A172 (cell line): ENCODE measurements at places on chromosomes 5 and 9. TPM values are rescaled to one million over a fixed set of nuclear protein-coding genes. Genes with fewer than 3 reads are reported as not detected.

GRCh38 chr5:132841305-132841704 lies 10.9 kb upstream of the SHROOM1 start:
- DNase-seq, result peak; percentile 24

DNA sequence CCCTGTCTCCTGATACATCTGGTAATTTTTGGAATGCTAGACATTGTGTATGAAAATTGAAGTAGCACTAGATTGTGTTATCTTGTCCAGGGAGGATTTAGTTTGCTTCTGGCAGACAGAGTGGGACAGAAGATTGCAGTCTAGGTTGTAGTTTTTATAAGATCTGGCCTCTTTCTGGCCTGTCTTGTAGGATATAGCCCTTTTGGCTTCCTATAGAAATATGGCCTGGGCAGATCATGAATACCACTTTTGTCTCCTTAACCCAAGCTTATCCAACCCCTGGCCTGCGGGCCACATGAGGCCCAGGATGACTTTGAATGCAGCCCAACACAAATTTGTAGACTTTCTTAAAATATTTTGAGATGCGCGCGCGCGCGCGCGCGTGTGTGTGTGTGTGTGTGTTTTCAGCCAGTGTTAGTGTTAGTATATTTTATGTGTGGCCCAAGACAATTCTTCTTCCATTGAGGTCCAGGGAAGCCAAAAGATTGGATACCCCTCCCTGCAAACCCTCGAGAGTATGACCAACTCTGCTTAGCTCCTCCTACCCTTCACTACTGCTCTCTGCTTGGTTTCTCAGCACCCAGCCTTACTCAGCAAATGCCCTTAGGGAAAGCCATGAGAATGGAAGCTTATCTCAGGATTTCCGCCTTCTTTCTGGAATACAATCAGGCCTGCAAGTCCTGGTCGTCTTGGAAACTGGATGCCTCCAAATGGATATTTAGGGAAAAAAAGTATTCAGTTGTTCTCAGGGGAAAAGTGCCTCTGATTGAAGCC lies 26.5 kb downstream of the ANKRD33B start:
- peak; percentile 82 for DNase-seq

- no peak for DNase-seq
Observed at GRCh38 chr5:23025629-23026233, 172.6 kb upstream of the CDH12 start.

- peak; percentile 41 for DNase-seq
Observed at GRCh38 chr5:79845448-79846197, 145.4 kb downstream of the MTX3 start.

SPINK5 gene
- 0.34 and 1.1 TPM in 2 replicates for total RNA-seq

DNA sequence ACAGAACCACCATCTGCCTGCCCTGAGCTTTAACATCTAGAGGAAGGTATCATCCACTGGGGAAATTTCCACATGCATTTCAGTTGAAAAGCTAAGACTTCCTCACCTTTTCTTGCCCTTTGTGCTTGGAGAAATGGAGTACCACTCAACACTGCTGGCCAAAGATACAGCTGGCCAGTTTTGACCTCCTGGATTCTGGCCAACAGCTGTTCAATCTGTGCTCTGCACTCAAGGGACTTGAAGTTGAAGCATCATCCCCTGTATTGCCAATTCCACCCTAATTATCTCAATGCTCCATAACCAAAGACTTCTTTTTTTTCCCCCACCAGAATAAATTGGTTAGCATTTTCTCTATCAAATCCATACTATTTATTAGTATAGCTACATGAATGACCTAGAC lies 70.4 kb upstream of the PRDM9 start:
- no peak for DNase-seq

DNA sequence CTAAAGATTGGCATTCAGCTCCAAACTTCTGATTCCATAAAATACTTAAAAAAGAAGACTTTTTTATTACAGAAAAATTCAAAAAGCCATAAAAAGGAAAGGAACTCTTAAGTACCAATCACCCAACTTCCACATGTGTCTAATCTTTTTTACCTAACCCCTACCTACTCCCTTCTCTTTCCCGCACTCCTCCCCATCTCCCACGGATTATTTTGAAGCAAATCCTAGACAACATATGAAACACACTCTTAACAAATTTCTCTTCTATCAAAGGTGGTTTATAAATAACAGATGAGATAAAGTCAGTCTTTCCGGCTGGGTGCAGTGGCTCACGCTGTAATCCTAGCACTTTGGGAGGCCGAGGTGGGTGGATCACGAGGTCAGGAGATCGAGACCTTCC lies 5.9 kb upstream of the DENND4C start:
- no peak for DNase-seq

DNA sequence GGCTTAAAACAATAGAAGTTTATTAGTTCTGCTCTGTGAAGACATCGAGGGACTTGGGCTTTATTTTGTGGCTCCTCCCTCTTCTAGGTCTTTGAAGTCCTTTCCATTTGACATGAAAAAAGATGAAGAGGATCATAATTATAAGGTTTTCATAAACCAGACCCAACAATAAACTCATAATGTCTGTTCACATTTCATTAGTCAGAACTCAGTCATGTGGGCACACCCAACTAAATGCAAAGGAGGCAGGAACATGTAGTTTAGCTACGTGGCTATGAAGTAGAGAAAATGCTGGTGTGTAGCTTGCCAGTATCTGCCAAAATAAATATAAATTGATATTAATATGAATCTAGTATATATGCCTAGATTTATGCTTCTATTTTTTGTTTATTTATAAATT lies 393.9 kb upstream of the C9orf72 start:
- DNase-seq, result no peak

GRCh38 chr5:174307031-174307408 lies 261.5 kb downstream of the NSG2 start:
- DNase-seq, result no peak

DNA sequence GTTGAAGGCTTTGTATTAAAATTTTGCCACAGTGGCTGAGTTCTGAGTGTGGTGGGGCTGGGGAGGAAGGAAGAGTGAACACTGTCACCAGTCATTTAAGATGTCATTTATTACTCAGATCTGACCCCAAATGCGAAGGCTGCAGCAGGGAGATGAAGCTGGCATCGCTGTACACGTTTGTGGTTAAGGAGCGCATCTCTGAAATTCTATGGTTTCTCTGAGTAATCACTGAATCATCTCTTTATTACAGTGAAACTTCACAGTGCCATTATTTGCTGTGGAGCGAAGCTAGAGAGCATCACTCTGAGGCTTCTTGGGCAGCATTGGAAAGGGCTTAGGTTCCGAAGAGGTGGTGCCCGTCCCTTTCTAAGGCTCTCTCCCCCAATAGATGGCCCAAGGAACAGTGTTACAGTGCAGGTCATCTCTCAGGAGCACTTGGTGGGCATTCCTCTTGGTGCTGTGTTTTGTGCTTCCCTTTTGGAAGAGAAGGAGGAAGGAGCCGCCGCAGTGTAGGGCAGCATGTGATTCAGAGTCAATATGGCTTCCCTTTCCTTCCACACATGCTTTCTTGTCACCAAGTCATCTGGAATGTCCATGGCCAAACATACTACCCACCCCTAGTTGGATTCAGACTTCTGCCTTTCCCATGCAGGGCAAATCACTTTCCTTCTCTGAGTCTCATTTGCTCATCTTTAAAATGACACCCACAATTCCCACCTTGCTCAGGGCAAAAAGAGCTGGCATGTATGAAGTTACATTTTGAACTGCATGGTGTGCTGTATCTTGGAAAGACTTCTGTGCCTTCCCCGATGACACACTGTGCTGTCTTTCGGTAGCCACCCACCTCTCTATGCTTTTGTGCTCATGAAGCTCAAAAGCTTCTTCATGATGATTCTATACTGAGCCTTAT lies 9.3 kb upstream of the TEX48 start:
- DNase-seq, result peak; percentile 92

DNA sequence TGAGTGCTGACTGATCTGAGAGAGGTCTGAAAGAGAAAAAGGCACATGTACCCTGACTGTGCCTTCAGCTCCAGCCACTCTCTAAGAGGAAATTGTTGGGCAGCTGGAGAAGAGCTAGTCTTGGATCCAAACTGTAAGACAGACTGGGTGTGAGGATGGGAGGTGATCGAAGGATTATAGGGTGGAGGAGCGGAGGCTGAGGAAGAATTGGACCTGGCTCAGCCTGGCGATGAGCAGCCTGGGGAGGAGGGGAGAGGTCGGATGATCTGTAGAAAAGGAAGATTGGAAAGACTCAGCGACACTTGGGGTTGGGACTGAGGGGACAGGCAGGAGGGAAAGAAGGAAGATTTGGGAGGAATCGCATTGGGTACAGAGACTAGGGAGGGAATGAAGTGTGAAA lies 98.6 kb upstream of the SLC25A48 start:
- DNase-seq, result no peak
